ENCODE measurements at places on chromosomes 2 and 18.

DNA sequence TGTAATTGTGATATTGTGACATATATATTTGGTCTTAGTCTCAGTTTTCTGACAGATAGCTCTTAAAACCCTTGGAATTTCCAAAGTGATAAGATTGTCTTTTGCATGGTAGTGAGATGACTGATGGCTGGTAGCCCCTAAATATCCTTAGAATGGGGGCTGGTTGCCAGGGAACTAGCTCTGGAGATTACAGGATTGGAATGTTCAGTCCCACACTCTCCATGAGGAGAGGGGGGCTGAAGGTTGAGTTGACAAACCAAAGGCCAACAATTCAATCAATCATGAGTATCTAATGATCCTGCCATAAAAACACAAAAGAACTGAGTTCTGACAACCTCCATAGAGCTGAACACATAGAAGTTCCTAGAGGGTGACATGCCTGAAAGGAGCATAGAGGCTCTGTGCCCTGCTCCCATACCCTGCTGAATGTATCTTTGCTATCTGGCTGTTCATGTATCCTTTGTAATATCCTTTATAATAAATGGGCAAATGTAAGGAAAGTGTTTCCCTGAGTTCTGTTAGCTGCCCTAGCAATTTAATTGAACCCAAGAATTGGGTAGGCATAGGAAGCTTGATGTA is 1680.3 kb upstream of the PIK3C3 start:
- DNase-seq: no peak

GRCh38 chr2:169694894-169695260 is 608 bp downstream of the PHOSPHO2 start:
- DNase-seq: no peak

- no peak for DNase-seq
These were observed 9.2 kb upstream of the HK2 start for GRCh38 chr2:74824679-74825078.

- DNase-seq: no peak
These were observed 266.7 kb upstream of the HDAC4 start for GRCh38 chr2:239667431-239667985.

- no peak for DNase-seq
These were observed 69.0 kb downstream of the OSBPL6 start for GRCh38 chr2:178263159-178263860.

Measured in NCI-H345 (cell line).